NCI-H524 (cell line): ENCODE measurements at places on chromosomes 5 and 9.

DNA sequence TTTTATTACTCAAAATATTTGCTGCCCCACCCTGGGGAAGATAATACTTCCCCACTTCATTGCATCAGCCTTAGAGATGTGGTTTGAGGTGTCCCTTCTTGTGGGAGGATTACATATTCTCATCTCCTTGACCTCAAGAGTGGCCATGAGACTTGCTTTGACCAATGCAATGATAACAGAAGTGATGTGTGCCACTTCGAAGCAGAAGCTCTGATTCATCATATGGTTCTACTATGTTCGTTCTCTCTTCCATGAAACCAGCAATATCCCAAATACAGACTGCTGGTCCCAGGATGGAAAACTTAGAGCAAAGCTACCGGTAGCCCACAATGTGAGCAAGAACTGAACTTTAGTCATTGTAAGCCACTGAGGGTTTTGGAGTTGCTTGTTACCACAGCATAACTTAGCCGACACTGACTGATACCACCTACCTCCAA lies 92.0 kb downstream of the THBS4 start:
- no peak for DNase-seq

DNA sequence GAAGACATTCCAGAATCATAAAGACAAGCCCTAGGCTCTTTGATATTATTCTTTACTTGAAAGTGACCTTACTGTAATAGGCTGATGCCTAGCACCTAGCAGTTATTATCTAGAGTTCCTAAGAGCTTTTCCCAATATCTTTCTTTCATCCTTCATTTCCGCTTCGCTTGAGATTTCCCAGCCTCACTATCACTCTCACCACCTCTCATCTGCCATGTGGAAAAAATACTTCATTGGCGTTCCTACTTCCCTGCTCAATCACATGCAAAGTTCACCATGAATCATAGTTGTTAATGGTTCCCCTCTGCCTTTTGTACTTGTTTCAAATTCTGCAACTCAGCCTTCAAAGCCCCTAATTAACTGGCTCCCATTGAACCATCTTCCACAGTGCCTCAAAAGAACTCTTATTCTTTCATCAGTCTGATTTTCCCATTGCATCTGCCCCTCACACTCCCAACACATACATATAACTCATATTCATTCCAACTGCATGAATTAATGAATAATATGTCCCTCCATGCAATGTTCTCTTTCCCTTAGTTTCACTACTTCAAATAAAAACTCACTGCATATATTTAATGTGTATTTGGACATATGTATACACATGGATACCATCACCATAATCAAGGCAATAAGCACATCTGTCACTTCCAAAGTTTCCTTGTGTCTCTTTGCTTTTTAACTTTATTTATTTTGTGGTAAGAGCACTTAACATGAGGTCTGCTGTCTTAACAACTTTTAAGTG lies 221.6 kb downstream of the PARP8 start:
- DNase-seq = no peak

DNA sequence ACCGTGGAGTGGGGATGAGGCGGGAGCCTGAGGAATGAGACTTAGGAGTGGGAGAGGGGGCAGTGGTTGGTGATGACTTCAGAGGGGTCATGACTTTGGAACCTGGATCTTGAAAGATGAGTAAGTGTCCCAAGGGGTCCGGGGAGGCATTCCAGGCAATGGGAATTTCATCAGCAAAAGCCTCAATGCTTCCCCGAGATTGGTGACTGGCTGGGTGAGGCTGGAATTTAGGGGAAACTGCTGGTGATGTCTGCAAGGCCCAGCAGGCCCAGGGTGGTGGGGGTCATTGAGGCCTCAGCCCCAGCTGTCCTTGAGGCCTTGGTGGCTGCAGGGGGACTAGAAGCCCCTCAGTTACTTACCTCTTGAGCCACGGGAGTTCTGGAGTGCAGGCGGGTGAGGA lies 7.5 kb downstream of the NDST1 start:
- DNase-seq = no peak

DNA sequence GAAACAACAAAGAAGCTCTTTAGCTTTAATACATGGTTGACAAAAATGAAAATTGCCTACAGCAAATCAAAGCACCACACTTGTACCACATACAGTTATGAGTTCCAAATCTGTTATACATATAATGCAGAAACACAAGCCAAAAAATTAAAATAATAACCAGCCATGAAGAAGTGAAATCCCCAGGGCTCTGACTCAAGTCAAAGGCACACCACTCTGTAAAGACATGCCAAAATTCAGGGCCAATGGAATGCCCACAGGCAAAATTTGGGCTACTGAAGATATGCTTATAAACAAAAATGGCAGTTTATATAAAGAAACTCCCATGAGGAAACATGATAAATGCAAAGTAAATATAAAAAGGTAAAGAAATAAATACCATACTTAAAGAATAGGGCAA lies 29.0 kb downstream of the THBS4 start:
- DNase-seq = no peak

- DNase-seq = peak; percentile 8
Measured at GRCh38 chr9:117293206-117294114, 121.4 kb downstream of the ASTN2 start.

DNA sequence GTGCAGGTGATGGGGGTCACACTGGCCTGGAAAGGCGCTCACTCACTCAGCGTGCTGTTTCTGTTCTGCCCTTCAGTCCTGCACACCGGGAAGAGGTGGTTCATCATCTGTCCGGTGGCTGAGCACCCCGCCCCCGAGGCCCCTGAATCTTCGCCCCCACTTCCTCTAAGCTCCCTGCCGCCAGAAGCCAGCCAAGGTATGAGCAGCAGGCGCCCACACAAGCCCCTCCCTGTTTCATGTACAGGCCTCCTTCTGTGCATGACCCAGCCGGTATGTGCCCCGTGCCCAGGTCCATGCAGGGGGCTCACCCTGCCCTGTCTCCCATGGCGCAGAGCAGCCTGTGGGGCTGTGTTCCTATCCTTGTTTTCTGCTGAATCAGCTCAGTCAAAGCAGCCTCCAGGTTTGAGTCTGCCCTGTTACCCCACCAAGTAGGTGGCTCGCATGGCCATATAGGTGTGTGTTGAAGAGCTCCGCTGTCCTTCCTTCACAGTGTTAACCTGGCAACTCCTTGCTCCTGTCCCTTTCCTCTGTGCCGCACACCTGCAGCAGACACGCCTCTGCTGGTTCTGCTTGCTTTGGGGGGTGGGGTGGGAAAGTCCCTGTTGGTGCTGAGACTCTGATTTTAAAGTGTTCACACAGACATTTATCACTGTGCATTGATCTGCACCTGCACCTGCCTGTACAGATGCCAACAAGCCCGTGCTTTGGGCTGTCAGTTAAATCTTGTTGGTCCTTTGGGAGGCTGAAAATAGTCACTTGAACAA lies 84.8 kb downstream of the WNK2 start:
- DNase-seq = no peak

DNA sequence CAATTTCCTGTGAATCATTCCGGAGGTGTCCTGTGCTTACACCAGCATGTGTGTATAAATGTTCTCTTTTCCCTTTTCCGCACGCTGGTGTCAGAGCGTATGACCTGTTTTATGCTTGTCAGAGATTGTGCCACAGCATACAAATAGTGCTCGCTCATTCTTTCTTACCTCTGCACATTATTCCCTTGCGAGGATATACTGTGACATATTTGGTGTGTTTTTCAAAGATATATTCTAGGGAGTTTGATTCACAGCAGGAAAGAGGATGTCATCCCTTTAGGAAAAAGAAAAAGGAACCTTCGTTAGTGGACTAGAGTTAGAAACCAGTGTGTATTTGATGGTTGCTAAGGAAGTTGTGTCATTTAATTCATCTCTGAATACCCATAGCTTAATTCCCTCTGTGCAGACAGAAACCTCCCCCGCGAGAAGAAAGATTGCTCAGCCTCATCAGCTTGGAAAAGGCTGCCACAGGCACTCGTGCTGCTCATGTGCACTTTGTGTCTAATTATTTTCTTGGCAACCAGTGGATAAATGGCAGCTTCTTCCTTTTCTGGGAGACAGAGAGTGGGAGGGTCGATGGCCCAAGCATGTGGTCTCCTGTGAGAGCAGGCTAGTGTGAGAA lies 14.7 kb upstream of the CCIN start:
- DNase-seq = no peak

GRCh38 chr9:36935332-36935731 lies 98.7 kb downstream of the PAX5 start:
- no peak for DNase-seq

- no peak for DNase-seq
Measured at GRCh38 chr5:139760066-139761056, 35.2 kb upstream of the PSD2 start.

DNA sequence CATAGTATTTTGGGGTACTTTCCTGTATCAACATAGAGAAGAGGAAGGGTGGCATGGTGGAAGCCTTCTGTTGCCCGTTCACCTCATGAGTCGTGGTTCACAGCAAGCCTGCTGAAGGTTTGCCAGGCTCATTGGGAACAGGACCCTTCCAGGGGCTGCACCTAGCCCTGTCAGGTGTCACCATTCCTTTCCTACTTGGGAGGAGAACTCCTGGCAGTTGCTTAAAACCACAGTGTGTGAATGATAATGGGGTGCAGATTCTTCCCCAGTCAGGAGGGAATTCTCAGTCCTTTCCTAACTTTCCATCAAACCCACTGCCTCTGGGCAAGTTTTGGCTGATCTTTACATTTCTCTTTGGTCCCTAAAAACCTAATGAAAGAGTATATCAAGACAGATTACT lies 99.4 kb upstream of the CTNND2 start:
- no peak for DNase-seq

GRCh38 chr5:55004729-55005128 lies 19.3 kb upstream of the GZMK start:
- no peak for DNase-seq

- no peak for DNase-seq
Measured at GRCh38 chr5:116646611-116647289, 72.1 kb upstream of the SEMA6A start.

DNA sequence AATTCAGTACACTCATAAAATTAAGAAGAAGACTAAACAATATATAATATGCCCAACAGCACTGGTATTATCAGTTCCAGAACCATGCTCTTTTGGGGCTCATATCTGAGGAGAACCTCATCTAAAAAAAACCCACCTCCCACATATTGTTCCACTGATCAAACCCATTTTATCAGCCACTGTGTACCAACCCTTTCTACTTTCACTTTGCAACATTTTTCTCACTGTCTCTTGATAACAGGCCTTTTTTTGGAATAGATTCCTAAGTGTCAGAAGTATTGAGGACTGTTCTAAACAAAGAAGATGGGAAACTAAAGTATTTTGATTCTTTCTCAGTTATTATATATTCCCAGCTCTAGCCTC lies 173.2 kb downstream of the GABRB2 start:
- no peak for DNase-seq

DNA sequence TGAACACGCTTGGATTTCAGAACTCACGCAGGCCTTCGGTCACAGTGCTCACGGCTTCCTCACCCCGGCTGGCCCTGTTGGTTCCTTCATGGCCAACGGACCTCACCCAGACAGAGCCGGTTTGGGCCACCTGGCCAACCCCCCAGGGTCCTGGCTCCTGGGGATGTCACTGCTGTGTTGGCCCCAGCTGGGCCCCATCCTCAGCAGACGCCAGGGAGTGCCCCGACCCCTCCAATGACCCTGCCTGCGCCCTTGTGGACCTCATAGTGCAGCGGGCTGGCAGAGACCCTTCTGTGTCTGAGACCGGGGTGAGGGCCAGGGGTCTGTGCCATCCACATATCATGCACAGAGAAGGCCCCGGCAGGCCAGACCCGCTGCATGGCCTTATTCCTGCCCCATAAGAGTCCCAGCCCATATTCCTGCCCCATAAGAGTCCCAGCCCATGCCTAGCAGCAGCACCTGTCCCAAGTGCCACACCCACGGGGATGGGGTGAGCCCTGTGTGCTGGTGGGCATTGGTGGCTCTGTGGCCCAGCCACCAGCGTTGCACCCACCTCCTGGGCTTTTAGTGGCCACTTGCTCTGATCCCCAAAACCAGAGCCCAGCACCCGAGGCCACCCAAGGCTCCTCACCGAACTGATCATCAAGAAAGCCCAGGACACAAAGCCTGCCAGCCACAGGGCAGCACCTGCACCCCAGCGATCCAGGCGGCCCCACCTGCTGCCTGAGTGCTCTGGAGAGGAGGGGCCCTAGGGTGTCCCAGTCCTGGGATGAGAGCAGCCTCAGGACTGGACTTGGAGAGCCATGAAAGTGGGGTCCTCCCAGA lies 1.3 kb upstream of the LPCAT1 start:
- no peak for DNase-seq

DNA sequence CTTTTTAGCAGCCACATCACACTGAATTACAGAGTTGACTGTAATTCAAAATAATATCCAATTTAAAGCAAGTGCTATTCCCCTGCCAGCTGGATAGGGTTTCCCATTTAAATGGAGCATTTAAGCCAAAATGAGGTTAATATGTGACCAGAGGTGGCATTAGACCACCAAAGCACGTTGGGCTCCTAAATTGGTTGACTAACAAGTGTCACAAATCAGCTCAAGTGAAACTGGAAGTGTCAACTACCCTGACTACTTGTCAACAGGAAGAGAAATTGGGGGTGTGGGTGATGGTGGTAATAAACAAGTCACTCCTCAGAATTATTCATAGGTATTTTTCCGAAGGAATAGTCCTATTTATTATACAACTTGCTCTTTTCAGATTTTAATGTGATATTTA lies 609.6 kb upstream of the TLE4 start:
- no peak for DNase-seq

DNA sequence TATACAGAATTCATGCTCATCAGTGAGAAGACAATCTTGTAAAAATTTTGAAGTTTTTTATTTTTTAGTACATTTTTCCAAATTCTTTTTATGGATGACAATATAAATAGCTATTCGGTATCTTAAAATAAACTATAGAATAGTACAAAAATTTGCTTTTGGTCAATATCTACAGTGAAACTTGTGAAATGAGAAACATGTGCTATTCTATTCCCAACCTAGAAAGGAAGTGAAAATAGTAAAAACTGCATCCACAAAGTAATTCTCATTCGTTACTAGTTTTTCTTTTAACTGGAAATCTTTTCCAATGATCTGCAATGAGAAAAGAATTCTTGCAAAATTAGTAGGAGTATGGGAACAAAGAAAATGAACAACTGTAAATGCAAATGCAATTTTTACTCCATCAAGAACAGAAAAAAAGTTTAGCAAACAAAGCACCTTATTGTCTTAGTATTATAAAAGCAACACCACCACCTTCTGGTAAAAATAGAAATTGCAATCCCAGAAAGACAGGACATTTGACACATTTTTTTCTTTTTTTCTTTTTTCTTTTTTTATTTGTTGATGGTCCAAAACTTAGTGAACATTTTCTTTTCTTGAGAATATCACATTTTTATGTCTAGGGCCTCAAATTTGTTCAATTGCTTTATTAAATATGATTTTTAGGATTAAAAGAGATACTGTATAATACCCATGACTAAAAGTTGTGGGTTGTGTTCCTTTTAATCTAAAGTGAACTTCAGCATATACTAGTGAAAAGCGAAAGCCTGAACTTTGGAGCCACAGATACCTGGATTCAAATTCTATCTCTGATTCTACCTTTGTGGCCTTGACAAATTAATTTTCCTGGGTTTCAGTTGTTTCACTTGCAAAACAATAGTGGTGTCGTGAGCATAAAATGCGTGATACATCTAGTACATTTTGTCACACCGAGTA lies 72.3 kb downstream of the SLCO4C1 start:
- peak; percentile 32 for DNase-seq
